ENCODE measurements at places on chromosomes 12 and 14. TPM values are rescaled to one million over a fixed set of nuclear protein-coding genes. Genes with fewer than 3 reads are reported as not detected.

DNA sequence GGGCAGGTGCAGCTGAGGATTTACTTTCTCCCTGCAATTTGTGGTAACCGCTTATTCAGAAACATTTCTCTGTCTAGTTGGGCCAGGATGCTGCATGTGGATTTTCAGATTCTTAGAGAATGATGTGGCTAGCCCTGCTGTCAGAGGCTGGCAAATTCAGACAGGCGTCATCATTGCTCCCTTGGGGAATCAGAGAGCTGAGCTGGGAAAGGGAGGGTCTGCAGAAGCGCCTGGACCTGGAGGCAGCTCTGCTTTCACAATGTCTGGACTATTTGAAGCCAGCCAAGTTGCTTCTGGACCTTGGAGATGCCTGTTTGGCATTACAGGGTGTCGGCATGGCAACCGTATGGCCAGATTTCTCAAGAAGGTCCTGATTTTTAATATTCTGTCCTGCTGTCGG is 3.4 kb downstream of the GALNT16 start:
- DNase-seq: no peak

Gene SPTSSA
- 18.5 TPM for total RNA-seq

DNA sequence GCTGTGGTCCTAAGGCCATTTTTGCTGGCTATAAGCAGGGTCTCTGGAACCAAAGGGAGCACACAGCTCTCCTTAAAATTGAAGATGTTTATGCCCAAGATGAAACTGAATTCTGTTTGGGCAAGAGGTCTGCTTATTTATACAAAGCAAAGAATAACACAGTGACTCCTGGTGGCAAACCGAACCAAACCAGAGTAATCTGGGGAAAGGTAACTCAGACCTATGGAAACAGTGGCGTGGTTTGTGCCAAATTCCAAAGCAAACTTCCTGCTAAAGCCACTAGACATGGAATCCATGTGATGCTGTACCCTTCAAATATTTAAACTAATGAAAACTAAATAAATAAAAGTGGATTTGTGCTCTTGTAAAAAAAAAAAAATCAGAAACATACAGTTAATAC is 29.6 kb upstream of the BICDL1 start:
- DNase-seq: no peak

Gene ATP23
- 9.5 TPM for total RNA-seq

DNA sequence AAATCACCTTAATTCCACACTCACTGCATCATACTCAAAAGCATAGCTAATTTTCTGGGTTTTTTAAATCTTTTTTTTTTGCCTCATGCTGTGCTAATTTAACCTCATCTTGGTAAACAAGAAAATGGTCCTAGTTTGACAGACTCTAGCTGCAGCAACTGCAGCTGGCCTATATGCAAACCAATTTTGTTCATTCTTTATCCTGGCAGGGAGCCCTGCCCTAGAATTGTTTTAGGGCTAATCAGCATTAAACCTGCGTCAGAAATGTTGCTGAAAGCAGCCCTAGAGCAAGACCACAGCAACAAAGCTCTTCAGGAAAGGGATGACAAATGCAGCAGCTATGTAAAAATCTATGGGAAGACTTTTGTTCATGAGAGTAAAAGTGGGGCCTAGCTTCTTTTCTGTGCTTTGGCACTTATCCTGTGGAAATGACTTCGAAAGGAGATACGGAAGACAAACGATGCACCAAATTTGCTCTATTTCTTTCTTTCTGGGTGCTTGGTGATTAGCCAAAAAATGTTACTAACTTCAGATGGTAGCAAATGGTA is 72.2 kb downstream of the DENND5B start:
- DNase-seq: no peak

DNA sequence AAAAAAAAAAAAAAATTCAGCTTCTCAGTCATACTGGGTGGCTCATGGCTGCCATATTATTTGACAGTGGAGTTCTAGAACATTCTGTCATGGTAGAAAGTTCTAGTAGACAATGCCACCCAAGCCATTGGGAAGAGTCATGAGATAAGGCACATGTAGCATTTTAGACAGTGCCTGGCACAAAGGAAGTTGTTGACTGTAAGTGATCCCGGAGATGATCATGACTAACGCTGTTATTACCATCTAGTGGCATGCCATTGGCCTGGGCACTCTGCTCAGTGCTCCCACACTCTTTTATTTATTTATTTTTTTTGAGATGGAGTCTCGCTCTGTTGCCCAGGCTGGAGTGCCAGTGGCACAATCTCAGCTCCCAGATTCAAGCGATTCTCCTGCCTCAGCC is 80.4 kb downstream of the FOXN4 start:
- no peak for DNase-seq

Gene TRIM9
- 1.3 TPM for total RNA-seq

Gene OR6C2
- not detected for total RNA-seq

DNA sequence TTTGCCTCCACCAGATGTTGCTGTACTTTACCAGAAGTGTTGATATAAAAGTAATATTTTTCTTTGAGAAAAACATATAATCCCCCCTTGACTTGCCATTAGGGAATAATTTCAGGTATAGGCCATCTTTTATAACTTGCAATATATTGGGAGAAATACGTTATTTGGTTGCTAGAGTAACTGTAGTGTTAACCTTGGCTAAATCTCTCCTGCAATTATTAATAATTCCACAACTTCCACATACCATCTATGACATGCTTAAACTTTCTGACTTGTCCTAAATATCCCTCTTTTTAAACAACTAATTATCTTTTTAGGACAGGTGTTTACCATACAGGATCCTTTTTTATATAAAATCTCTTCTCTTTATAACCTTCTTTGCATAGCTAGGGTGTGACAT is 1048.2 kb downstream of the SLC16A7 start:
- no peak for DNase-seq

- no peak for DNase-seq
Observed at GRCh38 chr12:22334410-22335100, at the start of gene ST8SIA1. Gene ST8SIA1 (minus strand): TSS chr12:22334707. CDS start chr12:22334232, 475 bp downstream.

- no peak for DNase-seq
Observed at GRCh38 chr12:66746489-66747201, 67.8 kb upstream of the GRIP1 start.

Gene SERPINA10
- not detected for total RNA-seq

DNA sequence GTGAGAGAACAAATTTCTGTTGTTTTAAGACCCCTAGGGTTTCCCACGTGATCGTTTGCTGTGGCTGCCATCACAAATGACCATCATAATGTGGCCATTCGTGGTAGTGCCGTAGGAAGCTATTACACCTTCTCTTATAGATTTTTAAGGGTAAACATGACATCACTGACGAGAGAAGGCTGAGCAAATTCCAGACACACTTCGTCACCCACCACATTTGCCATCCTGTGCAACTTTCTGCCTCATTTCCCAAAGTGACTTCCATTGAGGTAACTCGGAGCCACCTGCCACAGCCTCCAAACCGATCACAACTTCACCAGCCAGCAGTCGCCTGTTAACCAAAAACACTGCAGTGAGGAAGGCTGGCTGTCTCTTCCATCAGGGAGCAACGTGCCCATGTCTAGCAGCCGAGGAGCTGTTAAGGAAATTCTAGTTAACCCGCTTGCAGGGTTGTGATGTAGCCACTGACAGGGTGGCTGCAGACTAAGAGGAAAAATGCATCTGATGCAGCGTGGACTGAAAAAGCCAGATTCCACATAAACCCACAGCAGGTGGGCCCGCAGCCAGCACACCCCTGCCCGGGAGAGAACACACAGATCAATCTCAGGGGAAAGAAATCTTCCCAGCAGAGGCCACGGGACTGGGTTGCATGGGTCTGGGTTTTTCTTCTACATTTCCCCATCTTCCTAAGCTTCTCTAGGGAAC is 44.6 kb downstream of the CCDC85C start:
- no peak for DNase-seq

DNA sequence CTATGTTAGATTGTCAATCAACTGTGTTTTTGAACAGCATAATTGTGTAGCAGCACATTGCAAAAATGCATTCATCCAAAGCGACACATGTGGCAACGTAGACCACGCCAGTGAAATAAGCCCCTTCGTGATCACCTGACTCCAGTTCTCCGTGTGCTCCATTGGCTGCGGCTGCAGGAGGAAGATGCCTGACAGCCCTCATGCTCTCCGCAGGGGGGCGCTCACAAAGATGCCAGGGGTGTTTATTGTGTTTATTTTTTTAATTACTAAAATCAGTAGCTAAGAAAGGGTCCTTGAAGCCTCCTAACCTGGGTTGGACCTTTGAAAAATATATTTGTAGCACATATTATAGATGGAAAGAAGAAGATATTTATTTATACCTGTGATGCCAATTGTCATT is 116.3 kb downstream of the SLC15A4 start:
- DNase-seq: no peak

DNA sequence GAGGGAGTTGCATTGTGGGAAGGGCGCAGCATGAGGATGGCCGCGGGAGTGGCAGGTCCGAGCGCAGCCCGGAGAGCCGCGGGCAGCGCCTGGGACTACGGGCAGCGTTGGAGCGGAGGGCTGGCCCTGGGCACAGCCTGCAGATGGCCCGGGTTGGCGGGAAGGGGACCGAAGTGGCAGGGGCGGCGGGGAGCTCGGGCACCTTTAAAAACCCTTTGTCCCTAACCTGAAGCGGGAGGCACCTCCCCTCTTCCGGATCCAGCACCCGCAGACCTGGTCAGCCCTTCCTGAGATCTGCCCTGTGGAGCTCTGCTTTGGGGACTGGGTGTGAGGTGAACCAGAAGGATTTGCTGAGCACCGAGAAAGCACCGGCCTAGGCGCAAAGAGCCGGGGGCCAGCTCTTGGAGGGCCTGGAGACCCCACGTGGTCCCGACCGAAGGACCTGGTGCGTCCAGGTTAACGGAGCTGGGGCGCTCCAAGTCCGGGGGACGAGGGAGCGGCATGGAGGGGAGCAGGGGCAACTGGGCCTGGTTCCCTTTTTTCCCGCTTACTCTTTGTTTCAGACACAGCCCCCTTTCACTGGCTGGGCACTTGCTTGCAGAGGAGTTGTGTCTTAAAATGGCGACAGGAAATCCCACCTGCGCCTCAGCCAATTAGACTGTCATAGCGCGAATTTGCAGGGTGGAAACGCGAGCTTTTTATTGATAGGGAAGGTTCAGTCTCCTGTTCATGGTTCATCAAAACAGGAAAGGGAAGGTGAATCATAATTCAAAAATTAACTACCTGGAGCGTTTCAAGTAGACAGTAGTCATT is 792 bp upstream of the SLC38A1 start:
- no peak for DNase-seq

- no peak for DNase-seq
Observed at GRCh38 chr12:30019366-30020140, 235.8 kb upstream of the TMTC1 start.

DNA sequence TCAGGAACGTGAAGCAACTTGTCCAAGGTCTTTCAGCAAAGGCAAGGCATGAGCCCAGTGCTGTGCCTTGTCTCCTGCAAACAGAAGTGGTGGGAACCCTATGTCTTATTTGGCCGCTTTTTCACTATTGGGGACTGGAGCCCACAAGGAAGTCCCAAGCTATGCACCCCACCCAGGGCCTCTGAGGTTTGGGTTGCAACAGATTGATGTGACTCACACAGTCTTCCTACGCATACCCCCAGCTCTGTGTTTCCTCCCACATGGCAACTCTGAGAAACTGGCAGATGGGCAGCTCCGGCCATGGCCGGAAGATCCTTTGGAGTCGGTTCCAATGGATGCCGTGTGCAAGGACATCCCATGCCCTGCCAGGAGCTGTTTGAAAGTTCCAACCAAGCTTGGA is 28.3 kb upstream of the CMKLR1 start:
- no peak for DNase-seq

DNA sequence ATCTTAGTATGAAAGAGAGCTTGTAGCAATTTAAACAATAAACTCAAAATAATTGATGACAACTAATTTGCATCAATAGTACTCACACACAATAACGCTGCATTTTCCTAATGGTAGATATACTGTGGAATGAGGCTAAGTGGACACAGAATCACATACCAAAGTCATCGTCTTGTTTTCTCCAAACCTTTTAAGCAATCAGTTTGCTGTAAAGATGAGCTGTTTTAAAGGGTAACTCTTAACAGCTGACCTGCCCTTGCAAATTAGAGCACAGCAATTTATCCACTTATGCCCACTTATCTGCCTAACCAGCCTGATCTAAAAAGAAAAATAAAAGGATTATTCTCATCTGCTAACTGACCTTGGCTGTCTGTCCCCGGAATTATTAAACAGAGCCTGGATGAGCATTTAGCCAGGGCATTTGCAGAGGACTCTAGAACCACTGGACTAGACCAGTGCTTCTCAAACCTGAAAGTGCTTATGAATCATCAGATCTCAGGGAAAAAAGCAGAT is 174.3 kb upstream of the BCL2L14 start:
- no peak for DNase-seq

Gene ACOT6
- total RNA-seq: not detected

Gene RBM19
- total RNA-seq: 30.4 TPM

DNA sequence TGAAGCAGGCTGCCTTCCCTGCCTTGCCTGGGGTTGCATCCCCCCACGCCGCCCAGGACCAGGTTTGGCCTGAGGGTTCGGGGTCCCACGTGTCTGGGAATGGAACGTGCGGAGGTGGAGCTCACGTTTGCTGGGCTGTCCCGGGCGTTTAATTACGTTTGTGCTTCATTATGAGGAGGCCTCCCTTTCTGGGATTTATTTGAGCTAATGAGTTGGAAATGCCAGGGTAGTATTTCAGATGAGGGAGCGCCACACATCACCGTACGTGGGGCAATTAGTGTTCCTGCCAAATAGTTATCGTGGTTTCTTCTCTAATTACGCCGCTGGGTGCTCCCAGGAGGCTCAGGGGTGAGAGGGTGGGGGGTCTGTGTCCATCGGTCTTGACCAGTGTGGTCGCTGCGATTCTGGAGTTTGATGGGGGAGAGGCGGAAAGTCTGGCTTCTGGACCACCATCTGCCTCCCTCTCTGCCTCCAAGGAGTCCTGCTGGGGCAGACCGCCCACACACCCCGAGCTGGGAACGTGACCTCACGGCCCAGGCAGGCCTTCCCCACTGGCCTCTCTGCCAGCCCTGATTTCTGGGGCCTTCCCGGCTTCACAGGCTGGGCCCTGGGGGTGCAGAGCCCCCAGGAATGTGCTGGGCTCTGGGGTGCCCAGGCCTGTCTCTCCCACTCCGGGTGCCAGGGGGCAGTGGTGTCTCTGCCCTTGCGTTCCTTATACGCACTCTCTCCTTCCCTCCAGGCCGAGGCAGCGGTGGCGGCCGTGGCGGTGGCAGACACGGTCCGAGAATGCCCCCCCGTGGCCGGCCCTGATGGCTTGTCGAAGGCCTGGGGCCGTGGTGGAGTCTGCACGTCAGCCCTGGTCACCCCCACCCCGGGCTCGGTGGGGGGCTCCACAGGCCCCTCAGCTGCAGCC is 18.9 kb downstream of the KIF26A start:
- DNase-seq: no peak

Gene NKX2-1
- not detected for total RNA-seq

GRCh38 chr12:19712041-19712440 is 272.7 kb downstream of the AEBP2 start:
- no peak for DNase-seq

All from mesenteric fat pad (tissue), 1 donor.